ENCODE measurements at places on chromosomes 11 and 22. TPM values are rescaled to one million over a fixed set of nuclear protein-coding genes. Genes with fewer than 3 reads are reported as not detected.

DNA sequence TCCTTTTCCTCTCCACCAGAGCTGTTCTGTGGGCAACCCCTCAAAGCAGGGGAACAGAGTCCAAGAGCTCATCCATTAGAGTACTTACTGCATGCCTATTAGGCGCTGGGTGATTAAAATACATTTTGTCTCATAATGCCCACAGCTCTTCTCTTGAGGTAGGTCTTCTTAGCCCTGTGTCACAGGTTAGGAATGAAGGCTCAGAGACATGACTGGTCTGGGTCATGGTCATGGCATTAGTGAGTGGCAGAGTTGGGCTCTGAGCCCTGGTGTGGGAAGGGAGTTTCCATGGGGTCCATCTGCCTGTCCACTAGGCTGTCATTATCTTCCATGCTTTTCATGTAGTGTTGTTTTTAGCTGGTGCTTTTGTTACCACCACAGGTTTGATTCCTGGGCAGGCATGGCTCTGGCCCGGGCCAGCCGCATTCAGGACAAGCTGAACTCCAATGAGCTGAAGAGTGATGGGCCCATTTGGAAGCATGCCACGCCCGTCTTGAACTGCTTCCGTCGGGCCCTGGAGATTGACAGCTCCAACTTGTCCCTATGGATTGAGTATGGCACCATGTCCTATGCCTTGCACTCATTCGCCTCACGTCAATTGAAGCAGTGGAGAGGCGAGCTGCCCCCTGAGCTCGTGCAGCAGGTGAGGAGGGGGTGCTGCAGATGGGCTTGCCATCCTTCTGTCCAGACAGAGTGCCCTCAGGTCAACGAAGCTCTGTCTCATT, 76.1 kb downstream of the CABIN1 start:
- H3K4me1 ChIP-seq, result no peaks in the 10 kb centered on the region
- H3K27me3 ChIP-seq, result no peaks in the 10 kb centered on the region
- no peak for DNase-seq
- H3K4me3 ChIP-seq, result no peak overlapping the region
- no peak overlapping the region for H3K27ac ChIP-seq

The RAD9A gene
- 36.7 TPM for total RNA-seq

DNA sequence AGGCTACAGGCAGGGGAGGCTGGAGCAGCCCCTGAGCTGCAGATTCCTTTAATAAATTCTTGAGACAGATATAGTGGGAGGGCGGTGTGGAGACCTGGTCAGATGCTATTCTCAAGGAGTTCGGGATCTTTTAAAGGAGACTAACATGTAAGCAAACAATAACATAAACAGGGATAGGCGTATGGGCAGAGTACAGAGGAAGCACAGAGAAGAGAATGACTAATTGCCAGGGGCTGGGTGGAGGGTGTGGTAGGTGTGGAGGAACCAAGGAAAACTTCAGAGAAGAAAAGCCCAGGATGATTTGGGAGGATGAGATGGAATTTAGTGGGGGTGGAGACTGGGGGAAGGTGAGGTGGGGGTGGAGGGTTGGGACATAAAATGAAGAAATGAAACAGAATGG, 9.7 kb upstream of the HEPHL1 start:
- no peaks in the 10 kb centered on the region for H3K4me1 ChIP-seq
- H3K27me3 ChIP-seq, result peaks cover 8% of the 10 kb centered on the region
- H3K4me3 ChIP-seq, result no peak overlapping the region
- DNase-seq, result no peak
- no peak overlapping the region for H3K27ac ChIP-seq

- DNase-seq, result no peak
- H3K4me1 ChIP-seq, result no peaks in the 10 kb centered on the region
- no peak overlapping the region for H3K27ac ChIP-seq
- H3K4me3 ChIP-seq, result no peak overlapping the region
- no peaks in the 10 kb centered on the region for H3K36me3 ChIP-seq
- peaks cover 12% of the 10 kb centered on the region for H3K27me3 ChIP-seq
These were observed 15.3 kb upstream of the SLCO2B1 start for GRCh38 chr11:75135651-75136050.

The PRODH gene
- total RNA-seq, result 0.76 TPM

DNA sequence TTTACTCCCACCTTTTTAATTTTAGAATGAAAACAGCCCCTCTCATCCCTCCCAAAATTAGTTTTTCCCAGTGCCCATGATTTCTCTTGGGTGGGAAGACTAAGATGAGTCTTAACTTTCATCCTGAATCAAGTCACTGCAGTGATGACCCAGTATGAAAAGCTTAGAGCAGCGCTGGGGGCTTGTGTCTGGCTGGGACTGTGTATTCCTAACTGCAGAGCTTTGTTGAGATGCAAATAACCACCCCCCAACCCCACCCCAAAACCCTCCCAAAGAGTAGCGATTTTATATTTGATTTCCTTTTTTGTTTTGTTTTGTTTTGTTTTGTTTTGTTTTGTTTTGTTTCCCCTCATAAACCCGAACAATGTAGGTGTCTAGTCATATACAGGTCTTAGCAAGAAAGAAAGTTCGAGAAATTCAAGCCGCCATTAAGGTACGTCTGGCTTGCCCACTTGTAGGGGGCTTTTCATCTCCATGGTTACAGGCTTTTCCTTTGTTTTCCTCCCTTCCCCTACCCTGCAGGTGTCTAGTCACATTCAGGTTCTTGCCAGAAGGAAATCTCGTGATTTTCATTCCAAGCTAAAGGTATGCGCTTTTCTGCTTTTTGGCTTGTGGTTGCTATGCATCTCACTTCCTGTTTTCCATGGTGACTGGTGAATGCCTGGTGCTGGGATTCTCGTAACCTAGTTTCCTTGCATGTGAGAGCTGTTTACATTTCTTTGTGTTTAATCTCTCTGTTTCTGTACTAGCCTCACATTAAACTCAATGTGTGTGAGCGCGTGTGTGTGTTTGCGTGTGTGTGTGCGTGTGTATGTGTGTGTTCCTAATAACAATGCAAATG, 144.6 kb upstream of the RASSF10 start:
- H3K4me3 ChIP-seq, result no peak overlapping the region
- no peak for DNase-seq
- peaks cover 56% of the 10 kb centered on the region for H3K27me3 ChIP-seq
